ENCODE measurements at places on chromosomes 1 and 21.

GRCh38 chr1:78141531-78142231 is 95.9 kb downstream of the GIPC2 start:
- no peak for DNase-seq

DNA sequence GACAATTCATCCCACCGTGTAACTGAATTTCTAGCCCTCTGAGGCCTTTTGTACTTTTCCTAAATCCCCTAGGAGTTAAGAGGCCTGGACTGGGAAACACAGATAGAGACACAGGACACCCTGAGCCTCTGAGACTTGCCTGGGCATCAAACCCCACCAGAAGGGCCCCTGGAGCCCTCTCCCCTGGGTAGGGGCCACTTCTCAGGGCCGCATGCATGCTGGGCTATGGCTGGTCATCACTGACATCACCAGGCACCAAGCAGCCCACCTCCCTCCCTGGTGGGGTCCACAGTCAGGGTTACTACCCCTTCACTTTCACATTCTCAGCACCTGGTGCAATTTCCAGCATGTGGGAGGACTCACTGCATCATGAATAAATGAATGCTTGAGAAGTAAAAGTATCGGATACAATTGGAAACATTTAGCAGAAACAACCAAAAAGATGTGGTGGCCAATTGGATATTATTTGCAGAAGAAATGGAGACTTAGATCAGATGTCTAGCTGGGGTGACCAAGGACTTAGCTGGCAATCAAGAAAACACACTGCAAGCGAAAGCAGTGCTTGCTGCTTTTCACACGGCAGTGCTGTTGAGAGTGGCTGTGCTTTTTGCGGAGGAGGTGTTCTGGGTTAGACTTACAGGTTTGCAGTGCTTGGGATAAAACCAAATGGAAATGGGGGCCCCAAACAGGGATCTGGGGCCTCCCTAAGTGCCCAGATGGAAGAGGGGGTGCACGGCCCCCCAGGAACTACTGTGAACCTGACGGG is 950 bp upstream of the KRTAP10-7 start:
- DNase-seq = no peak

DNA sequence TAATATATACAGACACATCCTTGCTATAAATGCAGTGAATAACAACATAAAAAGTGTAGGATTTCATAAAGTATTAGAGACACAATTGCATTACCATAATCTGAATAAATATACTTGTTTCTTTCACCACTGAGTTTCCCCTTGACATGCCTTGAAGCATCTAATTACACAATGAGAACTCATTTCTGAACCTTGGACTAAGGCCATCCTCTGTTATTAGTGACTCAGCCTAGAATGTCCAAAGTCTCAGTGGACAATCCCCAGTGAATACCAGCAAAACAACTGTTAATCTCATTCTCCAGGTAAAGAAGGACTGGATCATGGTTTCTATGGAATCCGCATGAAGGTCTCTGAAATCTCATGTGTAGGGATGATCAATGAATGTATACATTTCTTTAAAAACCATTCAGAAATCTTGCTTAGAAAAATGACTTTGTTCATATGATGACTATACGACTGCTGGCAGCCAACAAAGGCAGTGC is at the start of gene OR2L5:
Gene OR2L5 (plus strand): TSS at position 432 of the 482 bp plus-strand sequence. CDS start 8,288 bp downstream, outside the sequence.
- DNase-seq = no peak

DNA sequence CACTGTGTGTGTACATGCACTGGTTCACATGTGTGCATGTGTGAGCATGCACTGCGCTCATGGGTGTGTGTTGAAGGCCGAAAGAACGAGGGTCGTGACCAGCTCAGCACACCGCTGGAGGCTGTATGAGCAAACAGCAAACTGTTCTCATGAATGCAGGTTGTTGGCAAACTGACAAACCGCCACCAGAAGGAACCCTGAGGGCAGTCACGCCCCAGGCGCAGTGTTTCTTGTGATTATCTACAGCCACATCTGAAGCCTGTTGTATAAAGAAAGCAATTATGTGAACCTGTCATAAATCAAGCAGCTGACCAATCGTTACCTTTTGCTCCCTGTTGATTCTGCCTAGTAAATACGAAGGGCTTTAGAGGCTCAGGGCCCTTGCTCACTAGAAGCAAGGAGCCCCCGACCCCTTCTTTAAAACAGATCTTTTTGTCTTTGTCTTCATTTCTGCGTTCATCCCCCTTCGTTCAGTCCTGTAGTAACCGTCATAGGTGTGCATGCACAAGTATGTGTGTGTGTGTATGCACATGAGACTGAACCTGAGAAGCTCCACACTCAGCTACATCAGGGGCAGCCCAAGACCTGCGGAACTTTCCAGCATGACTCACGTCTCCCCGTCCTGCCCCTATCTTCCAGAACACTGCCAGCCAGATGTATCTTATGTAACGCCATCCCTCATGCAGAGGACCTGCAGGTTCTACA is 16.8 kb upstream of the RIPK4 start:
- DNase-seq = no peak

GRCh38 chr21:38384675-38385426 is 113.4 kb downstream of the ERG start:
- no peak for DNase-seq

GRCh38 chr1:23816906-23817305 is 8.3 kb downstream of the HMGCL start:
- DNase-seq = no peak

DNA sequence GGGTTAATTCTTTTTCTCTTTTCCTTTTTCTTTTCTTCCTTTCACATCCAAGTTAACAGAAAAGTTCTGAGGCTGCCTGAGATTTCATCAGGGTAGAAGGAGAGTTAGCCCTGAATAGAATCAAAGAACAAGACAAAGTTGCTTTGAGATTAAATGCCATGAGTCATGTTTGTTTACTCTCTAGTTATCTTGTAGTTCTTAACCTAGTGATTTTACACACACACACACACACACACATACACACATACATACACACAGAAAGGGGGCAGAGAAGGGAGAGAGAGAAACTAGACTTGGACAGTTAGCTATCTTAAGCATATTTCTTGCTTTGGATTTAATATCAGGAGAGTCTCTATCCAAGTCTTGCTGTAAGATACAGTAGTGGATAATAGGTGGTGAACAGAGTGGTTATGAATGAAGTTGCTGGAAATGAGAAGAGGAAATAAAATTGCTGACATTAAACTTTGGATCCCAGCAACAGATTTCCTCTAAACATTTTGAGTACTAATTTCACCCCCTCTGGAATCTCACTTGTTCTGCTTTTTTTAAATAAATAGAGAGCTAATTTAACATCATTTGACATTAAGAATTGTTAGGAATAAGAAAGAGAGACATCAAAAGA is 19.9 kb downstream of the PLA2G4A start:
- DNase-seq = no peak

GRCh38 chr1:224804220-224804619 is 125.3 kb upstream of the DNAH14 start:
- no peak for DNase-seq

GRCh38 chr1:109625176-109625575 is 5.5 kb downstream of the AMPD2 start:
- no peak for DNase-seq

- DNase-seq = no peak
Measured at GRCh38 chr1:52904927-52905698, 16.4 kb downstream of the ECHDC2 start.

GRCh38 chr1:182671750-182672486 is 12.5 kb downstream of the RGS8 start:
- no peak for DNase-seq

GRCh38 chr1:192564099-192564498 is 11.5 kb upstream of the RGS1 start:
- no peak for DNase-seq

GRCh38 chr1:243973169-243973568 is 77.9 kb upstream of the ZBTB18 start:
- DNase-seq = no peak

- no peak for DNase-seq
Measured at GRCh38 chr1:30942326-30942963, 33.9 kb upstream of the SDC3 start.

GRCh38 chr1:177755851-177756560 is 213.9 kb downstream of the SEC16B start:
- DNase-seq = no peak

DNA sequence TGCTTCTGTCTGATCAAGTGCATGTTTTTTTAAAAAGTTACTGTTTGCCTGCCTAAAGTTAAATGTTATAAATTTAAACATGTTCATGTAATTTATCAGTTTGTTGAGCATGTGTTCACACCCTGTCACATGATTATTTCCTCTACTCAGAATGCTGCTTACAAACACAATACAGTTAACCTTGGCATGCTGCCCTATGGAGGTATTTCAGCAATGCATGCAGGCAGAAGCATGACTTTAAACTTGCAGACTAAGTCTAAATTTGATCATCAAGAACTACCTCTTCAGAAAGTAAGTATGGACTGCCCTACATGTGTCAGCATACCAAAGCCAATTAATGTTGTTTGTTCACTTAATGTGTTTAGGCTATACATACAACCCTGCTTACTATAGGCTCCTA is 161.6 kb downstream of the LRRC40 start:
- no peak for DNase-seq

GRCh38 chr1:241499910-241500309 is 19.6 kb downstream of the FH start:
- no peak for DNase-seq

DNA sequence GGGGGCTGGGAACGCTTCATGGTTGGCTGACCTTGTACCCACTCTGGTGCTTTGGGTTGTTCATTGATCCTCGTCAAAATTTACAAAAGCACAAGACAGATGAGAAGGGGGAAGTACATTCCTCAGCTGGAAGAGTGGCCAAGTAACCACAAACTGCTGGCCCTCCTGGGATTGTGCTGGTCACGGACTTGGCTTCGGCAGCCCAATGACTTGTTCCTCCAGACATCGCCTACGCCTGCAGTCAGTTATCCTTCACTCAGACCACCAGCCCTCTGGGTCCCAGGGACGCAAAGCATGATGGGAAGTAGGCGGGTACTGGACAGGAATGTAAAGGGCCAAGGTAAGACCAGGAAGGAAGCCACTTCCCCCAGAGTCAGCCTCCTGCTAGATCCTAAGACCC is 53.1 kb downstream of the LMX1A start:
- DNase-seq = no peak

DNA sequence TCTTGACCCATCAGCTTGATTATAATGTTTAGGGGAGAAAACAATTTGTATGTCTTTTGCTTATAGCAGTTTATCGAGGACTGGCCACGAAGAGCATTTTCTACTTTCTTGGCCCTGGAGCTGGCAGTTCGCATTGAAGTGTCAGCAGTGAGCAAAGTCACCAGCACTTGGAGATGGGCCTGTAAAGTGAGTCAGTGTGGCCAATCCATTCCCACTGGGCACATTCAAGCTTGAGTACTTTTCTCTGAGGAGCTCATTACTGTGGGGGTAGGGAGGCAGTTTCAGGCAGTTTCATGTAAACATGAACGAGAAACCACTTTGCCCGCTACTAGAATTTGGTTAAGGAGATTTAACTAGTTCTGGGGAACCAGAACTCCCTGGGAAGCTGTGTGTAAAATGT is 164.8 kb downstream of the PRDM2 start:
- no peak for DNase-seq

DNA sequence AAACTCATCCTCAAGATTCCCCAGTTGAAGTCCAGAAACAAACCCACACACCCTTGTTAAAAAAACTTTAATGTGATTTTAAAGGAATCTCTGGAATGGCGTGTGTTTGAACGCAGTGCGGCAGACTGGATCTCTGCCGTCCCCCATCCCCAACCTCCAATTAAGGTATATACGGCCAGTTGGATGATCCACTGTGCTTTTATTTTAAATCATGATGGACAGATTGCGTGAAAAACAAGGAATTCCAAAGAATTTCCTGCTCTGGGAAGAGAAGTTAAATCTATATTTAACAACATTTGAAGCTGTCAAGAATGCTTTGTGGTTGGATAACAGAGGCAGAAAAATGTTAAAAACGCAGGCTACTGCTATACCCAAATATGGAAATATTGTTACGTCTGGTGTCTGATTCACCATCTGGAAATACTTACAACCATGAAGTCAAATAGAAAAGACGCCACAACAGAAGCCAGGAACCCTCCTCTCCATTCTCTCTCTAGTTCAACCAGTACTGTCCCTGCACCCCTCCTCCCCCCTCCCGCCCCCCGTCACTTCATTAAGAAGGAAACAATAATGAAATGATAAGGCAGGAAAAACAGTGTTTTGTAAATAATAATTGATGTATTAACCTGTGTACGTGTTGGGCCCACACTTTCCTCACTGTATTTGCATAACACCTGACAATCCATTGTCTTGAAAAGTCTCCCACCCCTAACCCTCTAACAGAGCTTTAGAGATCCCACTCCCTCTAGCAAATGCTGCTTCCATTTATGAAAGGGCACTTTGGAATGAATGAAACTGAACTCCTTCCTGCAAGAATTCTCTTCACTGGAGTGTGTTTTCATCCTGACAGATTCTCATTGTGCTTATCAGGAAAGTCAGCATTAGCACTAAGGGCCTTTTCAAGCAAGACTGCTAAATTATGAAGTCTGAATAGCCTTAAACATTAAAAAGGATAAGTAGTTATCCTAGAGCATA is 2.0 kb upstream of the CCN1 start:
- DNase-seq = no peak

GRCh38 chr1:111603979-111604378 is 15.6 kb upstream of the RAP1A start:
- DNase-seq = no peak

- DNase-seq = no peak
Measured at GRCh38 chr1:38111589-38111988, 65.0 kb upstream of the POU3F1 start.

DNA sequence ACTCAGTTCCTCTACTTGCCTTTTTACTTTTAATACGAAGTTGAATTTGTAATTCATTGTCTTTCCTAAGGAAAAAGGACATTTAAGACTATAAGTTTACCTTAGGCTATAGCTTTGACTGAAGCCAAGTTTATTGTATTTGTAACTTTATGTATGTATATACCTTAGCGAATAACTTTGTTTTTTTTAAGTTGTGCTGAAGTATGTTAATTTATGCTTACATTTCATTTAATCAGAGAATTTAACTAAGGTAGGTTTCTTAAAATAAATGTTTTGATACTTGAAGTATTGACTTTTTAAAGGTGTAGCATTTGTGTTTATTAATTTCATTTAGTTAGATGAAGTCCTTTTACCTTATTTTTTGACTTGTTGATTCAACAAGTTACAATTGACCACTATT is 55.2 kb upstream of the TPTE start:
- no peak for DNase-seq

GRCh38 chr1:21082073-21082472 is 94.6 kb downstream of the EIF4G3 start:
- no peak for DNase-seq

GRCh38 chr1:246417152-246417812 is 89.8 kb downstream of the SMYD3 start:
- no peak for DNase-seq

DNA sequence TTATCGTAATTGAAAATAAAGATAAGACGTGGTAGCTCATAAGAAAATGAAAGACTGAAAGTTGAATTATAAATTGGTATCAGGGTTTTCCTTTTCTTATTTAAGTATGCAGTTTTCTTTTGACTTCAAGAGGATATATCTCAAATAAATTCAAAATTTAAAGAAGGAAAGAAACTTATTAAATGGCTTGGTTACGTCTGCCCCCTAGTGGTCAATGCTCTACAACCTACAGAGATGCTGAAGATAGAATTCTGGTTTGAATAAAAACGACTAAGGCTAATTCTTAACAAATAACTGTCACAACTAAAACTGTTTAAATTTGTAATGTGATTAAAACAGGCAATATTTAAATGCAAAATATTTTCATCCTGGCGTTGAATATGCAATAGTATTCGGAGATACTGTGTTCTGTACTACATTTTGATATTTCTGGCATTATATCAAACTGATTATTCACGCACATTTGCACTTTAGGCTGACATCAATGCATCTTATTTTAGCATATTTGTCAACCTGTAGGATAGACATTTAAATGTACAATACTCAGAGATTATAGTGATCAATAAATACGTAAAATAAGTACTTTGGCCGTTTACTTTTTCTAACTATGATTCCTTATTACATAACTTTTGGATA is 26.8 kb downstream of the IFI44 start:
- no peak for DNase-seq

Data from cortex of kidney (tissue), 1 donor.